NCI-H2171 treated with DMSO at 0.1 percent for 48 hours (cell line): ENCODE measurements at places on chromosomes 1 and 21.

DNA sequence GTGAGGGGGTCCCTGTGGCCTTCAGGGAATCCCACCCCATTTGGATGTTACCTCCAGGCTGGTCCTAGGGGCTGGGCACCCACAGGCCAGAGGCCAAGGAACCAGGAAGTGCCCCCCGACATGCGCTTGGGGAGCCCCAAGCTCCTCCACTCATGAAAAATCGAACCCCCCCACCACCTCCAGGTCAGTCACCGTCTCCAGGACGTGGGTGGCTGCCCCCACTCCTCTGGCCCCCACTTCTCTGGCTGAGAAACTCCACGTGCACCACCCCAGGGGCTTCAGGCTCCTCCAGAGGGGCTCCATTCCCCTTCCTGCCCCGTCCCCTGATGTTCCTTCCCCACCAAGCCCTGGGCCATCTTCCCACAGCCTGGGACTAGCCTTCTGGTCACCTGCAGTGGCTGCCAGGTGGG lies 30.5 kb upstream of the POFUT2 start:
- no peak for DNase-seq

DNA sequence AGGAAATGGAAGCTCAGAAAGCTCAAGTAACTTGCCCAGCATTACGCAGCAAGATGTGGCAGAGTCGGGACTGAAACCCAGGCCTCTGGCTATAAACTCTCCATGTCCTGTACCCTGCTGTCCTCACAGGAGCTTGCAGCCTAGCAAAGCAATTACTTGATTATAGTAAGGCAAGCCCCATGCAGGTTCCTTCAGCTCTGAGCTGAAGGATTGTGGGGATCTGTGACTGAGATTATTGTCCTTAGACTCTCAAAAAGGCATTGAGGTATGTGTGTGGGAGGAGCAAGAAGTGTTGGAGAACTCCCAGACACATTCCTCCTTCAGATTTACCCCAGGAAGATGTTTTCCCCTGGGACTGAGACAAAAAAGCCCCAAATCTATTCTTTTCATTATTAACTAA lies 124.0 kb upstream of the SPATA6 start:
- DNase-seq: no peak

DNA sequence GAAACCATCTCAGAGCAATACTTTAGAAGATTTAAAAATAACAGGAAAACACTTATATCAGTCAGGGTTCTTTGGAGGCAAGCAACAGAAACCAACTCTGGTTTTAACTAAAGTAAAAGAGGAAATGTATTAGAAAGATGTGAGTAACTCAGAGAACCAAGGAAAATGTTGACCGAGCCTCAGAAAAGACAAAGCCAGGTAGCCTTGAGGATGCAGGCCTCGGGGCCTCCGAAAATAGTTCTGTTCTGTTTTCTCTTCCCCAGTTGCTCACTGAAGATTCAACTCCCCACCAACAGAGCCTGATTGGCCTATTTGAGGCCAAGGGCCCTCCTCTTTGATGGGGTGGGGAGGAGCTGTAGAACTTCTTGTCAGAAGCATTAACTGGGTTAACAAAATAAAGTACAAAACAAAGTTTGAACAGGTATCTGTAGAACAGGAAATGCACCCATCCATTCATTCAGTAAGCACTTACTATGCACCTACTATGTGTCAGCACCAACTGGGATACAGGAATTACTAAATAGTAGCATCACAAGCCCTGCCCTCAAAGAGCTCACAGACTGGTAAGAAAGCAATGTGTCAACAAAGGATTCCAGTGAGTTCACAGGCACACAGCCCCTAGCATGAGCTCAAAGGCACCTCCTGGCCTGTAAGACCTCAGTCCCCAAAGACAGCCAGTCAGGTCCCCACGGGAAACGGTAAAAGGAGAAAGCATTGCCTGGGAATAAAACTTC lies 12.6 kb downstream of the SLAMF8 start:
- no peak for DNase-seq

DNA sequence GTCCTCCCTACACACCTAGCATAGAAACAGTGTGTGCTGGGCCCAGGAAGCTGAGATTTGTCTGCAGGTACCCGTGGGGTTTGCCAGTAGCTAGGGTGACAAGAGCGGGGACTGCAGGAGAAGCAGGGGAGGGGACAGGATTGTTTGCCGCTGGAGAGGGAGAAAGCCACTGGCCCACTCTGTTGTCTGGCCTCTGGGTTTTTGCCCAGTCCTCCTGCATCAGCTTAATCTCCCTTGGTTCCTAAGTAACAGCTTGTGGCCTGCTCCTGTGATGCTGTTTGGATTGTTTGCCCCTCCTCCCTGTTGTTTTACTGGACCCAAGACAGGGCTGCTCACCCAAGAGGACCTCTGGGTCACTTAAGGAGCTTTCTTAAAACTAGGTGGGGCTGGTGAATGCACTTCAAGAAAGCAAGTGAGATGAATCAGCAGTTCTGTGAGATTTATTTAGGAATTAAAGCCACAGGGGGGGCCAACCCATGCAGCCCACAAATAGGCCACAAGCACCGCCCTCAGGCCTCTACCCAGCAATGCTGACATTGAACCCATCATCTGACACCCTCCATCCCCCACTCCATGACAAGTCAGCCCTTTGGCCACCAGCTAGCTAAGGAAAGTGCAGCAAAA lies 142.8 kb downstream of the ZZZ3 start:
- DNase-seq: peak; percentile 38

DNA sequence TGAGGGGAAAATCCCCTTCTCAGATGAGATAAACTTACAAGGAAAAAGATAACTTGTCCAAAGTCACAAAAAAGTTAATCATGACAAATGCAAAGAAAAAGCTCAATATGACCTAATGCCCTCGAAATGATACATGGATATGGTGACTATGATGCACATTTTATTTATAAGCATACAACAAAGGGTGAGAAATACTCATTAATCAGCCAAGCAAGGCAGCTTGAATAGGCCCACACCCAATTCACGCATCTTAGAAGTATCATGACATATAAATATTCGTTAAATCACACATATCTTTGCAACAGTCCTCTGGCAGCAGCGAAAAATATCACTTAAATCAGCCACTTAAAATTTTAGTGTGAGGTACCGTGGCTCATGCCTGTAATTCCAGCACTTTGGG lies 21.7 kb downstream of the EPS15 start:
- DNase-seq: no peak

GRCh38 chr1:89739013-89739843 lies 81.6 kb upstream of the LRRC8D start:
- no peak for DNase-seq

- no peak for DNase-seq
These were observed 144.2 kb downstream of the LYPLAL1 start for GRCh38 chr1:219317762-219318353.

- no peak for DNase-seq
These were observed 59.5 kb downstream of the MTR start for GRCh38 chr1:236854605-236854983.

DNA sequence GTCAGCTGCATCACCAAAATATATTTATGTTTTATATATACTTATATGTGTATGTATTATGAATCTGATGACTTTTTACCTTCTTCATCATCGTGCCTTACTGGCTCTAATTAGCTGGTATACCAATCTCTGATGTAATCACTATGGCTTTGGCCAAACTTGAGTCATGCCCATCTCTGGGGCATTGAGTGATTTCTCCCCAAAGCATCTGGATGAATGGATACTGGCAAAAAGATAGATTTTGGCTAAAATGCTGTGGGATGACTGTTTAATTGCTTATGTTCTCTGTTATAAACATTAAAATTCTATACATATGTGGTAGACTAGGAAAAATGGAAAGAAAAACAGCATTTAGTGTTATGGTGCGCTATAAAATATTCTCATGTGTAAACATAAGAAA lies 19.6 kb downstream of the CDKN2C start:
- DNase-seq: no peak

GRCh38 chr1:229887043-229887822 lies 179.8 kb upstream of the GALNT2 start:
- DNase-seq: no peak

DNA sequence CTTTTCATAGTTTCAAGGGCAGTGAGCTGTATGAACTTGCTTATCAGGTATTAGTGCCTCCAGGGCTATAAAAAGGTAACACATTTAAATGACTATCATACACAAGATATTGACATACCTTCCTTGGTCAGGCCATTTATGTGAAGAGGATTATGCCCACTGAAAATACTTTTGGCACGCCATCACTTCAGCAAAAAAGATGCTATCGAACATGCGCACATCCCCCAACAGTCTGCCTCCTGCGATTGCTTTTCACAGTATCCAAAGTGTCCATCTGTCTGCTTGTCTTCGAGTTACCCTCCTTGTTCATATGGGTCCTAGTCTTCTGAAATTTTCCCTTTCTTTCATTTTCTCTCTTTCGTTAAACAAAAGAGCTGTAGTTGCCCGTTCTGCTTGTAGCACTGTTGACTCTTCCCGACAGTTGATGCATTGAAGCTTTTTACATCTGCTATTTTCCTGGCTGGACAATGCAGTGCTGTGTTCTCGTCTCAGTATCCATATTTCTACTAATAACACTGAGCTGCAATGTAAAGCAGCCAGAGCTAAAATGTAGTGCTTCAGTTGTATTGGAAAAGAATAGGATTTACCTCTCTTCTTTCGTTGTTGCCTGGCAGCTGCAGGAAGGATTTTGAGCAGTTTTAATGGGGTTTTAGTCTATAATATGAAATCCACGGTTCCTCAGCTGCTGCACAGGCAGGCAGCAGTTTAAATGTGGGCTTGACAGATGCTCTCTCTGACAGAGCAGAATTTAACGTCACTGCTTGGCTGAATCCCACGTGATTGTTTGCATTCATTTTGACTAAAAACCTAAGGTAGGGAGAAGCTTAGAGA lies at the start of gene B3GALT2:
TSS of gene B3GALT2 (minus strand) at position 713 of the 831 bp plus-strand sequence. CDS start 5,051 bp downstream, outside the sequence.
- peak; percentile 84 for DNase-seq
